Lung (tissue), 17 donors: ENCODE measurements at places on chromosomes 1 and 21.

GRCh38 chr21:36703123-36703522, 4.2 kb downstream of the SIM2 start:
- no peak for DNase-seq

DNA sequence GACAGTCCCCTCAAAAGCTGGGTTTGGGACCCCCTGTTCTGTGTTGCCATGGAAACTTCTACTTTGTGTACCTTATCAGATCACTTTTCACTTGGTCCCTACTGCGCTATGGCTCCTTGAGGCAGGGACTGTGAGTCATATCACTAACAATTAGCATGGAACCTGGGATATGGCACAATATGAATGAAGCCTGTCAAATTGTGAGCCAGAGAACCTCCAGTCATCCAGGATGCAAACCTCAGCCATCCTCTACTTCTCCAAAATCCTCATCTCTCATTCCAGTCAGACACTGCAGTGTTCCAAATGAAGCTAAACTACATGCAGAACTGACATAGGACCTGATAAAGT, 11.2 kb upstream of the CAPZB start:
- DNase-seq = no peak

- DNase-seq = peak; percentile 96
Observed at GRCh38 chr1:225735252-225736149, 42.1 kb upstream of the SRP9 start.

DNA sequence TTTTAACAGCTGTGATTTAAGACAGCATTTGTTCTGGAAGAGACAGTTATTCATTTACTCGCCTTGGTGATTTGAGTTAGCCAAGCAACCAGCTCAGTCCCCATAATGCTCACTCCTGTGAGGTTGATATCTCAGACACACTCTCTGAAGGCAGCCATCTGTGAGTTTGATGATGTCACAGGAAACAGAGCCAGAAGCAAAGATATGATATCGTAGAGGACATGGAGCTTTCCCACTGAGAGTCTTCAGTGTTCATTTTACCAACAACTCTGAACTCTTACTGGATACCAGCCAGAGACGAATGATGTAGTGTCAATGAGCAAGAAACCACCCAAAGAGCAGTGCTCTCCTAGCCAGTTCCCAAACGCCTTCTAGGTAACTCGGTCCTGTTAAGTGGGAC, 219.4 kb downstream of the SLC35F3 start:
- no peak for DNase-seq

DNA sequence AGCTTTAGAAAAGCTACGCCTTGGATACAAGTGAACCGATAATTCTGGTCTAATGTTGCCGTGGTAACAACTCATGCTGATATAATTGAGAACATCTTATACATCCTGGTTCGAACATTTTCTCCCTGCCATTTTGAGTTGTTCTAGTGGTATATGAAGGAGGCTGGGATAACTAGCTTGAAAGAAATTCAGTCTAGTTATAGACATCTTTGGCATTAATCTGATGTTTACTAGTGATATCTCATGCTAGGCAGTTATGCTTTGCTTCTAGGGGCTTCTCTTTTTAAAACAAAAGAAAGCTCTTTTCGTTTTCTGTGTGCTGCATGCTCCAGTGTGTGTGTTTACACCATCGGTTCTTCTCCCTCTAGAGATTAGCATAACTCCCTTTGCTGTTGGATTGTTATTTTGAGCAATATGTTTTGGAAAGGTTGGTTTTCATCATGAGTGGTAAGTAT, 20.5 kb downstream of the PRKACB start:
- peak; percentile 53 for DNase-seq

DNA sequence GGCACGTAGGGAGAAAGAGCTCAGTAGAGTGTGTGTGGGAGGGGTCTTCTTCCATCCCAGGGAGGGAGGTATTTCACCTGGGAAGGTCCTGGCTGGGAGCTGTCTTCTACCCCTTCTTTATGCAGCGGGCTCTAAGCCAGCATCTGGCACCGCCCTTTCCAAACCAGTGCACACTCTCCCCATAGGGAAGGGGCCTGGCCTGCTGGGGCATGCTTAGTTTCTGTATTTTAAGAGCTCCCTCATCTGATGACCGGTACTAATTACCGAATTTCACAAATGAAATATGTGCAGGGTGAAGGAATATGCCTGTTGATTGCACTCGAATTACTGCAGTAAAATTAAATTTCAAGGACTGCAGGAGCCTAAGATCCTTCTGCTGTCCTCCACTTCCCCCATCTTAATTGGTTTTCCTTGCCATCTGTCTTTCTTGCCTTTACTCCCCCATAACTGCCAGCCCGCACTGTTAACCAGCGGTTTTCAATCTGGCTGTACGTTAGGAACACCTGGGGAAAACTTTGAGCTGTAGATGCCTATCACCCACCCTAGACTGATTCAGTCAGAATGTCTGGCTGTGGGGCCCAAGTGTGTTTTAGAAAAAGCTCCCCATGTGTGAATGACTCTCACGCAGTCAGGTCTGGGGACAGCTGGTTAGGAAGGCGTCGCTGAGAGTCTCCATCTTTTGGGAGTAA, 20.1 kb downstream of the GALNT2 start:
- DNase-seq = no peak

GRCh38 chr1:69976896-69977295, 228.5 kb downstream of the LRRC40 start:
- peak; percentile 12 for DNase-seq

DNA sequence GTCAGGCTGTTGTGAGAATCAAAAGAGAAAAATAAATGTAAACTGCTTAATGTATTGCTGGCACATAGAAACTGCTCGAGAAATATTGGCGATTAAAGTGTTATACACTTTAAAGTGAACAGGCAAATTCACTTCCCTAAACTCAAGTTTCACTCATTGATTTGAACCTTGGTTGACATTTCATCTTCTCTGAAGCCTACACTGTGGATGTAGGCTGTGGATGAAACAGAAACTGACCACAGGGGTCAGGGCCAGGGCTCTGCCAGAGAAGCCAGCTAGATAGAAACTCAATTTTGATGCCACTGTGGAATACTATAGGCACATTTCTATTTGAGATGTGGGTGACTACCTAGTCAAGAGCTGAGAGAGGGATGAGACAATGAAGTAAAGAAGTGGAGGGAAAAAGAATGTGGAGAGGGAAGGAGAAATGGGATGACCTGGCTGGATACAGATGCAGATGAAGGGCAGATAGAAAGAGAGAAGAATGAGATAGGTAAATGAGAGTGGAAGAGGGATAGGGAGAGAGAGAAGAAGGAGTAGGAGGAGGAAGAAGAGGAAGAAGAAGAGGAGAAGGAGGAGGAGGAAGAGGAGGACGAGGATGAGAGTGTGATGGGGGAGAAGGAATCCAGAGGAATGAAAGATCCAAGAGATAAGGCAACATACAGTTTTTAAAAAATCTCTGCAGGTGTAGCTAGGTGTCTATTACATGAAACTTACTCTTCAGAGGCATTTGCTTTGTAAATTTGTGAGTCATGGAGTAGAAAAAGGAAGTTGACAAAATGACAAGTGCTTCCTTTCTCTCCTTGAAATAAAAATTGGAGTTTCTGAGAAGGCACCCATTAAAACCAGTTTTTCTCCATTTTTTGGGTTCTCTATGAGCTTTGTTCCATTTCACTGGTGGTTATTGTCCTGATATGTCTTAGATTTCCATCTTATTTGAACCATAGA, 17.4 kb upstream of the CD1D start:
- no peak for DNase-seq

DNA sequence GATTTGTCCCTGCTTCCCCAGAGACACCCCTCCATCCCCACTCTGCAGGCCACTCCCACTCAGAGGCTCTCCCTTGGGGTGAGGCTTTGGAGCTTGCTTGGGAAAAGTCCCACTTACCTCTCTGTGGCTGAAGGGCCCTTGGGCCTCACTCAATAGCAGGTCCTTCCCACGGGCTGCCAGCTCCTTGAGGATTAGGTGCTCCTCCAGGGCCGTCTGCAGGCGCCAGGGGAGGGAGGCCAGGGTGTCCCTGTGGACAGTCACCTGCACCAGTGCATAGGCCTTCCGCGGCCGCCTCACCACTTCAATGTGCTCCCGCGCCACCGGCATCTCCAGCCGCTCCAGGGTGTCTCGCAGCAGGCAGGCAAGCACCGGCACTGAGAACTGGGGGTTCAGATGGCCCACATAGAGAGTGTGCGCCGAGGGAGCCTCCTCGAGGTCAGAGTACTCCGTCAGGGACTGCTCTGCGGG, 1.4 kb downstream of the SLFNL1 start:
- no peak for DNase-seq

- peak; percentile 92 for DNase-seq
Observed at GRCh38 chr1:58816072-58816746, 32.4 kb upstream of the JUN start.

DNA sequence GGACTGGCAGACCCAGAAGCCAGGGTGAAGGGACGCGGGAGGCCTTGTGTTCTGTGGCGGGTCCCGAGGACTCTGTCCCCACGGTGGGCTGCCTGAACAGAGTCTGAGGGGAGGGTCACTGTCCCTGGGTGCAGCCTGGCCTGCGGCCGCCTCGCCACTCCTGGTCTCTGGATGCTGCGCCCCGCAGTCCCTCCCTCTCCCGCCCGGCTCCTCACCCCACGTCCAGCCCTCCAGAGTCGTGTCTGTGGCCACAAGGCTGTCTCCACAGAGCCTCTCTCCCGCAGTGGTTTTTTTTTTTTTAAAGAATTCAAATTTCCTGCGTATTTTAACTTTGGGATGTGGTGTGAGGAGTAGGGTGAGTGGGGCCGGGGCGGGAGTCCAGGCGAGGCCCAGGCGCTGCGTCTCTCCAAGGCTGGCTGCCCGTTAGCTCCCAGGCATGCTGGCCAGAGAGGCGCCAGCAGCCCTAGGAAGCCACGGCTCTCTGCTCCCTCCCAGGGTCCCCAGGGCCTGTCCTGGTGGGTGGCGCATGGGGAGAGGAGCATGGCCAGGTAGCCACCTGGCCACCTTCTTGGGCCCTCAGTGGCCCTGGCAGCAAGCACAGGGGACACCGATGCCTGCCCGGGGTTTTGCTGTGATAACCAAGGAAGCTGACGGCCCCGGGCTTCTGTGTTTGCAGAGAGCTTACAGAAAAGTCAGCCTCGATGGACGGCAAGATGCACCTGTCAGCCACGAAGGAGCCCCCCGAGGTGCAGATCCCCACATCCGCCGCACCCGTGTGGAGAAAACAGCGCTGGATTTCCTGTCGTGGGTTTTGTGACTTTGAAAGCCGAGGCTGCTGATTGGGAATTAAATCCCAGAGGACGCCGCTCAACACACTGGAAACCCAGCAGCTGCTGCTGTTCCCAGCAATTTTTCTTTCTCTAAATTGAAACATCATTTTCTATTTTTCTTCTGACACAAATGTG, 72.8 kb downstream of the MORN1 start:
- peak; percentile 64 for DNase-seq

DNA sequence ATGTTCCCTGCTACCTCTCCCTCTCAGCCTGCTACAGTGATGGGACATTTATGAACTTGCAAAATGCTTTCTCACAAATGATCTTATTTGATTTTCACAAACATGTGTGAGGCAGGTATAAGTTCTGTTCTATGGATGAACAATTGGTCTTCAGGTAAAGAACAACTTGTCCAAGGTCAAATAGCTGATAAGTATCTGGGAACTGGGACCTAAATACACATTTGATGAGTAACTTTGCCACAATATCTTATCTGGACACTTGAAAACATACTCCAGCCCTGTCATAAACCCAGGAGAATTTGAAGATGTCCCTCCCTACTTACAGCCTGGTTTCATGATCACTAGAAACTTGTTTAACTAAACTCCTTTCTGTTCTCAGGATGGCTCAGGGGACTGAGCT, 23.0 kb downstream of the LRRN2 start:
- no peak for DNase-seq

DNA sequence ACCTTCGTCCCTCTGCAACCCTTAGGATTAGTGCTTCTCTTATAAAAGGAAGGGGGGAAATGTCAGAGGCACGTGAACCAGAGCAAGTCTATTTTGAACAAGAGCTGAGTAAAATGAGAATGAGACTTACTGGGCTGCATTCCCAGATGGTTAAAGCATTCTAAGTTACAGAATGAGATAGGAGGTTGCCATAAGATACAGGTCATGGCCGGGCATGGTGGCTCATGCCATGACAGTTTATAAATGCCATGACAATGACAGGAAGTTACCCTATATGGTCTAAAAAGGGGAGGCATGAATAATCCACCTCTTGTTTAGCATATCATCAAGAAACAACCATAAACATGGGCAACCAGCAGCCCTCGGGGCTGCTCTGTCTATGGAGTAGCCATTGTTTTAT, 2.5 kb upstream of the AQP10 start:
- DNase-seq = no peak

DNA sequence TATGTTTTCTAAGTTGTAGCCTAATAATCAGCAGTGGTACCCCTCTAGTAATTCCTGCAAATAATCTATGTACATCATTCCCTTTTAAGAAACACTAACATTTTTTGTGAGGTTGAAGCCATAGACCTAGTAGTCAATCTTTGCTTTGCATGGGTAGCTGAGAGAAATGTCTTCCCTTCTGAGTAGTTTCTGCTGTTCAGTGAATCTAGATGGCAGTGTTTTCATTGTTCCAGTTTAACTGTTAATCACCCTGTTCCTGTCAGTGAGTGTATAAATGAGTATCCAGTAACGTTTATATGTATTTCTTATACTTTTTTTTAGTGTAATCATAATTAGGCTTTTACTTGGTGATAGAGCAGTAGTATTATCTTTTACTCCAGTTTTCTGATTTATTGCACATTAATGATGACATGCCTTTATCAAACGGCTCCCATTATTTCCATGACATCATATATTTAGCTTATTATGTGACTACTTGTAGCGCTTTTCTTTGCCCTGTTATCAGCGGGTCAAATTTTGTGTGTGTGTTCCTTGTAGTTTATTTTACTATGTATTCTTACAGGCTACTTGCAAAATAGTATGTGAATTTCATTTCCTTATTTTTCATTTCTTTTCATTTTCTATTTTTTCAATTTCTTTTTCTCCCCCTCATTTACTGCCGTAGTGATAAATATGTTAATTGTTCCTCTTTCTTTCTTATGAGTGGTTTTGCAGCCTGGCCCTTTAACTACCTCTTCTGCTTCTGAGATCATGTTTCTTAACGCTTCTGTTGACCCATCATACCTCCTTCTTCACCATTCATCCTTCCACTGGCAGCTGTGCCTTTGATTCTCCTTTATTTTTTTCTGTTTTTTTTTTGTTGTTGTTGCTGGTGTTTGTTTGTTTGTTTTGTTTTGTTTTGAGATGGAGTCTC, 18.8 kb downstream of the CEP350 start:
- DNase-seq = no peak

DNA sequence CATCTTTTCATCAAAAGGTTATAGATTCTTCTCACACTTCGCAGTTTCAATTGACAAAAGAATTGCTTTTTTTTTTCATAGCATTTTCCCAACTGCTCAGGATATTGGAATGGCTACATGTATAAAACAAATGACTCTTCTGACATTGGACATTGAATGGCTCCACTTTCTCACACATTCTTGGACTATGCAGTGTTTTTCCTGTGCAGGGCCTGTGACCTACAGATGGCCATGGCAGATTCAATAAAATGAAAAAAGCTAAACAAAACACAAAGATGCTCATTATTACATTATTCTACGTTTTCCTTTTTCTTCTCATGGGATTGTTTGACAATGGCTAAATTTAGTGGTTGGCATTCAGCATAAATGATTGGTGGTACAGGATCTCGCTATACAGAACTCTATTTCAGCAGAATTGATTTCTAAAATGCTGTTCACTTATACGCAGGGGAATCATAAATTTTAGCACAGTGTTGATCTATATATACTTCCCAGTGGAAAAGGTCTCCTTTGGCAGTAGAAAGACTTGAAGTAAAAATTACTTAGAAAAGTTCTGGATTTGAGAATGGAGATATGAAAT, 115.6 kb upstream of the ADAMTS5 start:
- no peak for DNase-seq

- no peak for DNase-seq
Observed at GRCh38 chr1:93703643-93704042, 22.0 kb upstream of the BCAR3 start.
